Mesangial cell (primary cell): ENCODE measurements at places on chromosomes 6 and 20. TPM values are rescaled to one million over a fixed set of nuclear protein-coding genes. Genes with fewer than 3 reads are reported as not detected.

Gene NKAPL
- 0.16 and 0.63 TPM in 2 replicates for total RNA-seq

Gene ENTPD6
- 60.6 and 84.1 TPM in 2 replicates for total RNA-seq

Gene PRIM2
- 7.1 and 24.3 TPM in 2 replicates for total RNA-seq

Gene SNAI1
- total RNA-seq: 4.2 and 6.0 TPM in 2 replicates

Gene COL9A3
- 0.49 and 7.9 TPM in 2 replicates for total RNA-seq

Gene PHACTR3
- 0.13 TPM in 1 of 2 replicates, not detected in the other for total RNA-seq

Gene SLC22A23
- 0.49 and 1.5 TPM in 2 replicates for total RNA-seq
